GM23248 (cell line): ENCODE measurements at places on chromosomes 5 and 9.
A peak's percentile ranks its signal among the peaks of the same experiment; 100 is the strongest.

DNA sequence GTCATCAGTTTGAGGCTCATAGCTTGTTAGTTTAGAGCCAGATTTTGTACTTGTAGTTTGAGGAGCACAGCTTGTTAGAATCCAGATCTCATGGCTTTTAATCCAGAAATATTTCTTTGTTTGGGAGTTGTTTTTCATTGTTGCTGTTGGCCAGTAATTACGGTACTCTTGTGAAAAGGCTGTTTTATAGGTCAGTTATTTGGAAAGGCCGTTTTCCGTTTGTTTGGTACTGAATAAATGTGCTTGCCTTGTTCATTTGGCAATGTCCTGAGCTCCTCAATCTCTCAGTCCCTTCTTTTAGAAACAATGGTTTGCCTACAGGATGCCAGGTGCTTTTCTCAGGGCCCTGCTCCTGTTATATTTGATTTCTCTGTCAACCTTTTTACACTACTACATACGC is 4.5 kb upstream of the MOB3B start:
- no peak for DNase-seq

GRCh38 chr5:74123929-74124328 is 497.9 kb downstream of the ARHGEF28 start:
- DNase-seq, result peak; percentile 12

DNA sequence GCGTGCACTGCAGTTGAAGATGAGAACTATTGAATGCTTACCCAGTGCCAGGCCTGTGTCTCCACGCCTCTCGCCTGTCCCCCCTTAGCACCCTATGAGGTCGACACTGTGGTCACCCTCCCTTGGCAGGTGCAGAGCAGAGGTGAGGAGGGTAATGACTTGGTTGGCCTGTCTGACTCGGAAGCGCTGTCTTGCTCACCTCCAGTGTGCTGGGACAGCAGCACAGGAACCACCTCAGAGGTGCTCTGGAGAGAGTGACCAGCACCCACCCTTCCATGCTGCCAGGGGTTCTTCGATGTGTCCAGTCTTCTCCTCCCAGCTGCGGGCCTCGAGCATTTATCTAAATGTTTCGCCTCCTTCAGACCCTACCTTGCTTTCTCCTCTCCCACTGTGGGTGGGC is 178.3 kb upstream of the IRX2 start:
- DNase-seq, result no peak

DNA sequence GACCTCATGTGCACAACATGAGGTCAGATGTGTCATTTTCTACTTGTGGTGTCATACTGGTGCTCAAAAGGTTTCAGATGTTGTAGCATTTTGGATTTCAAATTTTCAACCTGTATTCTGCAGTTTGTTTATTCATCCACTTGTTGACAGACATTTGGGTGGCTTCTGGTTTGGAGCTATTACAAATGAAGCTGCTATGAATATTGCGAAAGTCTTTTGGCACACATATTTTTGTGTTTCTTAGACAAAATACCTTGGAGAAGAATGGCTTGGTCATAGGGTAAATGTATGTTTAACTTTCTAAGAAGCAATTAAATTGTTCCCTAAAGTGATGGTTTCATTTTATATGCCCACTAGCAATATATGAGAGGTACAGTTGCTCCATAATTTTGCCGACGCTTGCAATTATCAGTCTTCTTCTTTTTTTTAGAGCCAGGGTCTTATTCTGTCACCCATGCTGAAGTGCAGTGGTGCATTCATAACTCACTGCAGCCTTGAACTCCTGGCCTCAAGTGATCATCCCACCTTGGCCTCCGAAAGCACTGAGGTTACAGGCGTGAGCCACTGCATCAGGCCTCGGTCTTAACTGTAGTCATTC is 70.7 kb upstream of the TRPC7 start:
- peak; percentile 26 for DNase-seq

DNA sequence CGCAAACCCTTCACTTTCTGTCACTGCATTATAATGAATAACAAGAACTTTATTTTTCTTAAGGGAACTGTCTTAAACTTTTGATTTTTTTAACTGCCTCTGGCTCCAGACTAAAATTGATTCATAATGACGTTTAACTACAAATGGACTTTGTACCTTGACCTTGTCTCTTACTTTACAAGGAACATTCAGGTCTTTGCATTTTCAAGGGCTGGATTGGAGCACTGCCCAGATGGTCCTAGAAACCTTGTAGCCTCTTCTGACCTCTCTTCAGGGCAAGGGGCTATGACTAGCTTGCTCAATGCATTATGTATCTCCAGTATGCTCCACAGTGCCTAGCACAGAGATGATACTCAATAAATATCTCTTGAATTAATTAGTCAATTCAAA is 612.6 kb upstream of the CLINT1 start:
- no peak for DNase-seq

GRCh38 chr5:147520450-147520849 is 10.6 kb upstream of the DPYSL3 start:
- DNase-seq, result peak; percentile 26

DNA sequence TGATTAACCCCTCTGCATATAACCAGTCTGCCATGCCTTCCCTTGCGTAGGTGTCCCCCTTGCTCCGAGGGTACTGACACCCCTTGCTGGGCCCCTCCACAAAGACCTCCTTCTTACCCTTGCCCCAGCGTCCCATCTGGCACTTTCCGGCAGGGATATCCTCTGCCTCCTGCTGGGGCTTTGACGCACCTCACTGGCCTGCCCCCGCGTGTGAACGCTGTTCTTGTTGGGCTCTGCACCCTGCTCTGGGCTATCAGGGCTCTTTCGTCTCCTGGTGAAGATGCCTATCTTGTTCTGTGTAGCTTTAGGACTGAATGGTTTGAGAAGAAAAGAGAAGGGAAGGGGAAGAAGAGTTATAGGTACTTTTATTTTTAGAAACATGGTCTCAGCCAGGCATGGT is 53.0 kb downstream of the SUB1 start:
- DNase-seq, result no peak

DNA sequence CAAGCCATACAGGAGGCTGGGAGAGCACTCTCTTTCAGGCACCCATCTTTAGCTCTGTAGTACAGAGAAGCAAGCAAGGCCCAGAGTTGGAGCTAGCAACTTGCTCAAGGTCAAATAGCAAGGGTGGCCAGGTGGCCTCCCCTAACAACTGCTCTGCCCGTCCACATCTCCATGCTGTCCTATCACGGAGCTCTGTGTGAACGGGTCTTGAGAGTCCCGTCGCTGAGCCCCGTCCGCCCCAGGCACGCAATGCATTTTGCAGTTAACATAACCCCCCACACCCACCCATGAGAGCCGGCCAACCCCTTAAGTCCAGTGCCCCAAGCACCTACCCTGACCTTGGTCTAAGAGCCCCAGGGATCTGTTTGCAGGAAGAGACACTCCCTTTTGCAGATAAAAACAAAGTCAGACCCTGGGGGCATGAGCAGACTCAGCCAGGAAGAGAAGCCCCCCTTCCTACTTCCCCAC is 1.5 kb downstream of the RNF44 start:
- DNase-seq, result peak; percentile 37

DNA sequence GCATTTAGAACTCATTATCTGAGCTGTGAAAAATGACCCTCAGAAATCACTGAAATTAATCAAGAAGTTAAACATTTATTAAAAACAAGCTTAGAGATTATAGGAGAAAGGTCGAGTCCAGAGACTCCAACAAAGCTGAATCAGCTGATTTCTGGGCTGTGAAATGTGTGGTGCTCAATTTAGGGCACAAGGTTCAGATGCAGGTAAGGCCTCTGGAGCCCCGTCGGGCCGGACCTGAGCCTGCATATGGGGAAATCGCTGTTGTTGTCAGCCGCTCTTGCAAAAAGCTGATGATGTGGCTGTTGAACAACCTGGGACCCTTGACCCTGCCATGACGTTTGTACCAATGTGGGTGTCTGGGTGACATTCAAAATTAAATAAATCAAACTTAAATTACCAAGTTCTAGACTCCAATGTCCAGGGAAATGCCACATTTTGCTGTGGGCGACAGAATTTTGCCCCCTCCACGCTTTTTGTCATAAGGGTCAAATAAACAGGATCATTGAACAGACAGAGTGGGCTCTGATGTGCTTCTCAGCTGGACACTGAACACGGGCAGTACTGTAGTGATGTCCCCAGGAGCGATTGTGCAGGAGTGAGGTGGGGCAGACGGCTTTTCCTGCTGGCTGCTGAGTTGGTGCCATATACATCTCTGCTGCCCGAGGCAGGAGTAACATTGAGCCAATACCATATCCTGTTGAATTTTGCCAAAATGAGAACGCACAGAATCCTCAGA is 27.2 kb upstream of the FBP1 start:
- DNase-seq, result no peak

- DNase-seq, result no peak
Observed at GRCh38 chr9:133880136-133880535, 112.0 kb downstream of the VAV2 start.

DNA sequence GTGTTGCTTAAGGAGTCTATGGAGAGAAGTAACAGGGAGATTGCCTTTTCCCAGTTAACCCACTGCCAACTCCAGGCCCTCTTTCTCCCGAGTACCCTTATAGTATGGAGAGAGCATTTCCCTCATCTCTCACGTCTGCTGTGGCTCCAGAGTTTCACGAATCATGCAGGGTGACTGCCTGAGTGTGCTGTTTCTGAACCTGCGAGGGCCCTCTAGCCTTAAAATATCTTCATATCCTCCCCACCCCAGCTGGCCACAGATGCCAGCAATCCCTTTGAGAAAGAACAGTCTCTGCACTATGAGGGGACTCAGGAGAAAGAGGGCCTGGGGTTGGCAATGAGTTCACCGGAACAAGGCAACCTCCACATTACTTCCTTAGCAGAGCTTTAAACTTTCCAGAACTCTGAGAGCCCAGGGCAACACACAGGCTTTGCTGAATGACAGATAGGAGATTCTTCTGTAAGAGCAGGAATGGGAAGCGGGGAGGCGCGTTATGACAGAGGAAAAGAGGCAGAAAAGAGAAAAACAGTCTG is 81.6 kb upstream of the ANKH start:
- no peak for DNase-seq

DNA sequence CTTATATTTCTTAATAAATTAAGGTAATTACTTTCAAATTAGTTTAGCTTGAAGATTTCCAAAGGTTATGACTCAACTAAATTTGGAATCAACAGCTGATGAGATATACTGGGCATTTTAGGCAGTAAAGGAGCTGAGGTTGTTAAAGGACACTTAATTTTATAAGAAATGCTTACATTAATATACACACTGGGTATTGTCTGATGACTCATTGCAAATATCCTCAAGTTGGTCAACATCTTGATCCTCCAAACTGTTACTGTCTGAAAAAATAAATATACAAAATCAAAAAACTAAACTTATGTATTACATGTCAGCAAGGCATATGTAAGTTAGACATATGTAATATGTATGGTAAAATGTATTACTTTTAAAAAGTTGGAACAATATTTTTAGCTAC is 3.4 kb downstream of the GFM2 start:
- peak; percentile 30 for DNase-seq

DNA sequence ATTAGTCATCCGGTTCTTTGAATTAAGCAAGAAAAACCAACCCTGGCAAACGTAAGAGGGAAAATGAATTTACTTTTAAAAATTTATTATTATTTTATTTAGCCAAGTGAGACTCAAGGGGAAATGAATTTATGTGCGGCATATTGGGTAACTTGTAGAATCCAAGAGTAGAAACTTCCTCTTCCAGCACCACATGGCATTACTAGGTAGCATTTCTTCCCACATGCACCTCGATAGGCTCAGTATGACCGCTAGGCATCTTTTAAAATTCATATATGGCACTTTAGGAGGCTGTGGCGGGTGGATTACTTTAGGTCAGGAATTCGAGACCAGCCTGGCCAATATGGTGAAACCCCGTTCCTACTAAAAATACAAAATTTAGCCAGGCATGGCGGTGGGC is 17.6 kb upstream of the MYO10 start:
- DNase-seq, result no peak

- peak; percentile 81 for DNase-seq
Observed at GRCh38 chr9:98484162-98484561, 224.6 kb downstream of the GABBR2 start.

DNA sequence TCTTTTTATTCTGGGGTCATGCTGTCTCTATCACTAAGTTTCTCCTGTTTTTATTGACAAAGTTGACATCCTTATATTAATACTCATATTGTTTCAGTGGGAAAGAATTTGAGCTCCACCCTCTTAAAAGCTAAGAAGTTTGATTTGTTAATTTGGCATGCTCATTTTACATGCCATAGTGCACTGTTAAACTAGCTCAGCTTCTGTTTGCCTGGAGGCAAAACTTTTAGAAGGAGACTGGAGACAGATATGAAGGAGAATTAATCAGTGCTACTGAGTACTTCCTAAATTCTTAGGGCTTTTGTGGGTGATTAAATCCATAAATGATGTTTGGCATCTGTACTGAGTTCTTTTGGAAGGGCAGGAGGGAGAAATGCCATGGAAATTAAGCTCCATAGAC is 138.9 kb downstream of the NTRK2 start:
- no peak for DNase-seq

DNA sequence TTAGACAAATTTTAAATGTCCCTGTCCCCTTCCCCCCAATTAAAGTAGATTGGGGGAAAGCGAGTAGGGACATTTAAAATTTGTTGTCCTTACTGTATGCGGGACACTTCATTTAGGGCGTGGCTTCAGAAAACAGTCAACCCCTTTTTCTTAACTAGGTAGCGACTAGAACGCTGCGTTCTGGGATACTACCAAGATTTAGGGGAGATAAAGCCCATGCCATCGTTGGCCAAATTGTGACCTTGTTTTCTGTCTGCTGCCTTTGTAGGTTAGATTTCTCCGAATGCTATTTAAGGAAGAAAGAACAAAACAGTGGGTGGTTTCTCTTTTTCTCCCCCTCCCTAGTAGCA is 1.2 kb downstream of the CKS2 start:
- peak; percentile 58 for DNase-seq

DNA sequence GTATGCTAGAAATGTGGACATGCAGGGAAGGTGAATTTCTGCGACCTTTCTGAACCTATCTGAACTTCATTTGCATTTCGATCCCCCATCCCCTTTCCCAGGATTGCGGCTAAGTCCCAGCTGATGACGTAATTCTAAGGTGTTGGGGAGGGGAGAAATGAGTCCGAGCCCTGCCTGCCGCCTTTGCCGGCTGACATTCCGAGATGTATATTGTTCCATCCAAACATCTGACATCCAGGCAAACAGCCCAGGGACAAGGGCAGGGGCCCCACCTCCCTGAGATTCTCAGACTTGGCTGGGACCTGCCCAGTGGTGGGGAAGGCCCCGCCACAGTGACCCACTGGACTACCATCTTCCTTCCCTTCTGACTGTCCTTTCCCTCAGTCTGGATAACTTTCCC is 494.6 kb downstream of the ENC1 start:
- DNase-seq, result no peak

DNA sequence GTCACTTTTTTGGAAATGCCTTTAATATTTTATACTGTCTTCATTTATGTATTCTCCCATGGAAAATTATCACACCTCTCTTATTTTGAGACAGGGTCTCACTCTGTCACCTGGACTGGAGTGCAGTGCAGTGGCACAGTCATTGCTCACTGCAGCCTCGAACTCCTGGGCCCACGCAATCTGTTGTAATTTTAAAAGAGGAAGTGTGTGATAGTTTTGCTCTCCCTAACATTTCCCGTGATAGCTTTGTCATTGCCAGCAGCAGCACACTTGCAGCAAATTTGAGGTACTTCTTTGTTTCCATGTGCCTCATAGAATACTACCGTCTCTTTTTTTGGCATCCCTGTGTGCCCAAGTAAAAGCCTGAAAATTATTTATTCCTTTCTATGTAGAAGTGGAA is 103.5 kb downstream of the RNF180 start:
- DNase-seq, result no peak
